ENCODE measurements at places on chromosomes 16 and 17.
A peak's percentile ranks its signal among the peaks of the same experiment; 100 is the strongest.

GRCh38 chr16:57184887-57185445 is 873 bp downstream of the PSME3IP1 start:
- no peak for DNase-seq

DNA sequence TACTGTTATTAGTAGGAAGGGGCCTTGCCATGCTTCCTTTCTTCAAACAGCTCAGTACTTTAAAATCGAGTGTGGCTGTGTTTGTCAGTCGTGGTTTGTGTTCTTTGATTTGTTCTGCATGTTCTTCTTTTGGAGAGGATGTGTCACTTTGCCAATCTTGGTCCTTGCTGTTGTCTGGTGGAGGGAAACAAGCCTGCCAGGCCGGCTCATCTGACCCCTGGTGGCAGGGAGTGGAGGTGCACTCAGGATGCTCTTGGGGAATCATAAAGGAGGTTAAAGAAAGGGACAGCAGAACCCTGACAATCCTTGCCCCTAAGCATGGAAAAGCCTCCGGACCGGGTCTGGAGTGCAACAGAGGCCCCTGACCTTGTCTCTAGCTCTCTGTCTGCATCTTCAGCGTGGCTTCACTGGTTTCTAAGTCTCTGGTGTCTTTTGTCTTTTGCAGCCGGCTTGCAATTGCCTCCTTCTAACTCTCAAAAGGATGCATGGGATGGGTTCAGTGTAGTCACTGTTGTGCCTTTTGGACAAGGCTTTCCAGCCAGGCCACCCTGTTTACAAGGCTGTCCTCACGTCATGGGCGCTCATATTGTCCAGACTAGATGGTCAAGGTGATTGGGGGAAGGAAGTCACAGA is 135.8 kb downstream of the WWOX start:
- peak; percentile 57 for DNase-seq

DNA sequence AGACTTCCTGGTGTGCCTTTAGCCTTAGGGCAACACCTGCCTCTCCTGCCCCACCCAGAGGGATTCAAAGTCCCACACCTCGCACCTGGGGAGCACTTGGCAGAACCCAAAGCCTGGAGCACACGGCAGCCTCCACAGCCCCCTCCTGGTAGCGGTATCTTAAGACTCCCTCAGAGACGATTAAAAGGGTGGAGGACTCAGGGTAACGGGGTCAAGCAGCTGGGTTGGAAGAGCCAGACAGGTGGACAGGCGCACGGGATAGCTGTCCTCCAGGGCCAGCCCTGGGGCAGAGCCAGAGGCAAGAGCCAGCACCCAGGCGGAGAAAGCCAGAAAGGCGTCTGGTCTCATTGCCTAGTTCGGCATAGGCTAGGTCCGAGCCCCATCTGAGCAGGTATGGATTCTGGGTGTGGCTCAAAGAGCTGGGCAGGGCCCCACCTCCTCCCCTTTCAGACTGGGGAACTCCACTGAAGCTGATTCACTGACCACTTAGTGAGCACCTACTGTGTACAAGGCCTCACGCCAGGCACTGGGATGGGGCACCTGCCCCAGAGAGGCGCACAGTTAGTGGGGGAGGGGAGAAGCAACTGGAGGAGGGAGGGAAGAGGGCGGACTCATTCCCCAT is 55.0 kb upstream of the MEAK7 start:
- DNase-seq: no peak

DNA sequence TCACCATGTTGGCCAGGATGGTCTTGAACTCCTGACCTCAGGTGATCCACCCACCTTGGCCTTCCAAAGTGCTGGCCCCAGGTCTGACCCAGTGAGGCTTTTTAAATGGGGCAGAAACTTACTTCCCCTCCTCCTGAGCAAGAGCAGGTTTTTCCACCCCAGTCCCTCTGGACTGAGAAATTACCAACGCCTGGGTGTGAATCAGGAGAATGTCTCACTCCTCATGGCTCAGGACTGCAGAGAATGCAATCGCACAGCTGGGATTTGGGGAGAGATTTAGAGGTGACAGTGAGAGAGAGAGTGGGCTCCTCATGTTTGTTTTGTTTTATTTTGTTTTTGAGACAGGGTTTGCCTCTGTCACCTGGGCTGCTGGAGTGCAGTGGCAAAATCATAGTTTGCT is 203.6 kb downstream of the RAB11FIP4 start:
- no peak for DNase-seq

GRCh38 chr17:58047376-58048150 is 35.7 kb upstream of the DYNLL2 start:
- no peak for DNase-seq

GRCh38 chr17:77032929-77033328 is 107.8 kb upstream of the SEC14L1 start:
- no peak for DNase-seq

DNA sequence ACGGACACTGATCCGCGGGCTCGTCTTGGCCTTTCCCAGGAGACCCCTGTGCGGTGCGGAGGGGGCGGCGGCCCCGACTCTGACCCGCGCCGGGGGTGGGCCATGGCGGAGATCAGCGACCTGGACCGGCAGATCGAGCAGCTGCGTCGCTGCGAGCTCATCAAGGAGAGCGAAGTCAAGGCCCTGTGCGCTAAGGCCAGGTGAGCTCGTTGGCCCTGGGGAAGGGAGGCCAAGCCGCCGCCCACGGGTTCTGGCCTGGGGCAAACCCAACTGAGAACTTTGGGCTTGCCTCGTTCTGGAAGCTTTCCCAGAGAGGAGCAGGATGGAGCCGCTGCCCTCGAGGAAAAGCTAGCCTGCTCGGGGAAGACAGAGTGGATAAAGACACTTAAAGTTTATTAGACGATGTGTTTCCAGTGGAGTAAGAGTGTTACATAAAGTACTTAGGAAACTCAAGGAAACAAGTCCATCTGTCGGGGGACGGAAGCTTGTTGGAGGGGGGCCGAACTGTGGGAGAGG is 540 bp downstream of the PPP4C start:
- no peak for DNase-seq

GRCh38 chr17:70621566-70621965 is 452.2 kb downstream of the KCNJ2 start:
- DNase-seq: peak; percentile 46

GRCh38 chr17:17492571-17492970 is 3.6 kb downstream of the RASD1 start:
- no peak for DNase-seq

DNA sequence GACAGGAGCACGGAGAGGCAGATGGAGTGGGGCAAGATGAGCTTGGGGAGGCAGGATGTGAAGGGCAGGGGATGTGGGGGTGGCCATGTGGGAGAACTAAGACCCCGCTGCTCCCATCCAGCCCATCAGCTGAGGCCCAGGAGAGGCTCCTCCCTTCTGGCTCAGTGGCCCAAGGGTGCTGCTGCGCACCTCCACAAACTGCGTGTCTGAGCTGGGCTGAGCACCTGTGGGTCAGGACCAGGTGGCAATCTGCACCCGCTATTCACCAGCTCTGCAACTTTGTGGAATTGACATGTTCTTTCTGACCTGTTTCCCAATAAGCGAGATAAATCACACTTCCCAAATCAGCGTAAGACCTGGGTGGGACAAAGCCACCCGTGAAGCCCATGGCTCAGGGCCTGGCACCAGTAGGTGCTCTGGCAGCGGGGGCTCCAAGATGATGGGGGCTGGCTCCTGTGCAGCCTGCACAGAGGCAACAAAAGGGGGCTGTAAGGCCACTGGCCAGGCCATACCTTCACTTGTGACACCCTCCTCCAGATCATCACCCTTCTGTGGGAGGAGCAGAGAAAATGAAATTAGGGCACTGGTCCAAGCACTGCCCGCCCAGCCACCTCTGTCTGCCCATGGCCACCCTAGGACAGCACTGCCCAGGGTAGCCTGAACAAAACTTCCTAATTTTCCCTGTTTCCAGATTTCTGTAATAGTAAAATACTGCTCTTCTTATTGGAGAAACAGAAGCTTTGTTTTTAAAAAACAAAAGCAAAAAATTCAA is 11.7 kb upstream of the SREBF1 start:
- DNase-seq: no peak

DNA sequence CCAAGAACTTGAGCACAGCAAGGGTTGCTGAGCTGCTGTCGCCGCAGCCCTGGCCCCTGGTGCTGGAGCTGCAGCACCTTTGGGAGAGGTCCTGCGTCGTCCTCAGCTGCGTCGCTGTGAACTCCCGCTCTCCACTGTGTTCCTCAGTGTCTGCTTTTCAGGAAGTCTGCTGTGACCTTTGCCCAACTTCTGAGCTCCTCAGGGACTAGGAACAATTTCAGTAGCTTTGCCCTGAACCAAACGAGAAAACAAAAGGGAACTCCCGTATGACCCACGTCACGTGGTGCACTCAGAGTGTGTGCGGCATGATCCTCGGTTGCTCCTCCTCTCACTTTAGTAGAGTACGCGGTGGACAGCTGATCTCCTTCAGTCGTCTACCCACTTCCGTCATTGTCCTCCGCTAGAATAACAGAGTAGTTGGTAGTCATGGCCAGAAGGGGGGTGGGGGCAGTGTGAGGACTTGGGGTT is 44.2 kb downstream of the WDR45B start:
- DNase-seq: no peak

GRCh38 chr16:51359141-51359955 is 208.3 kb upstream of the SALL1 start:
- DNase-seq: peak; percentile 80

DNA sequence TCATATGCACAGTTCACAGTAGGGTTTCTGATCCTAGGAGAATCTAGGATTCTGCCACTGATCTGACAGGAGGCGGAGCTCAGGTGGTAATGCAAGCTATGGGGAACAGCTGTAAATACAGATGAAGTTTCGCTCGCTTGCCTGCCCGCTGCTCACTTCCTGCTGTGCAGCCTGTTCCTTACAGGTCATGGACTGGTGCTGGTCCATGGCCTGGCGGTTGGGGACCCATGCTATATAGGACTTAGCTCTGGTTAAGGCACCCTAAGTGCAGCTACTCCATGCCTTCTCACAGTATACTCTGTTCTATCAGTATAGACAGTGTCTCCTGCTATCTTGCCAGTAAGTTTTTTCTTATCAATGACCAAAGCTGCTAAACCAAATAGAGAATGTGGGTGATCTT is 2.4 kb downstream of the MPHOSPH6 start:
- no peak for DNase-seq

DNA sequence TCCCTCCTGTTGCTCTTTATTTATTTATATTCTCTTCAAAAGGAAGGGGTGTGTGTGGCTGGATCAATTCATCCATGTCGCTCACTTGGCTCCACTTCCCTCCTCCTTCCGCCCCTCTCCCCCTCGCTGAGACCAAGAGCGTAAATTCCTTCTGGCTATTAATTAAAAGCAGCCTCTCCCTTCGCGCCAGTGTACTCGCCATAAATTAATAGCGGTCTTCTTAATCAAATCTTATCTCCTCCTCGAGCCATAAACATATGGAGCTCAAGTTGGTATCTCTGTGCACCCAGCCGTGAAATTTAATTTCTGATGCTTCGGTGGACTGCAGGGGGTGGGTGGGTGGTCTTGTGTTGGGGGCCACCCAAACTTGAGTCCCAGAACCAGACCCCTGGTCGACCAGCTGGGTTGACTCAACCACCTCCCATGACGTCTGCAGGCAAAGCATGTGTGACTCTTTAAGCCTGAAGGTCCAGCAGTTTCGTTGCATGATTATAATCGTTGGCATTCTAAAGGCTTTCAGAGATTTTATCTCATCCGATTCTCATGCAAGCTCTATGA is 57.9 kb downstream of the SDK2 start:
- no peak for DNase-seq

GRCh38 chr16:97822-98221 is 19.8 kb downstream of the MPG start:
- DNase-seq: no peak
